ENCODE measurements at places on chromosomes 3 and 15. TPM values are rescaled to one million over a fixed set of nuclear protein-coding genes. Genes with fewer than 3 reads are reported as not detected.
A peak's percentile ranks its signal among the peaks of the same experiment; 100 is the strongest.

DNA sequence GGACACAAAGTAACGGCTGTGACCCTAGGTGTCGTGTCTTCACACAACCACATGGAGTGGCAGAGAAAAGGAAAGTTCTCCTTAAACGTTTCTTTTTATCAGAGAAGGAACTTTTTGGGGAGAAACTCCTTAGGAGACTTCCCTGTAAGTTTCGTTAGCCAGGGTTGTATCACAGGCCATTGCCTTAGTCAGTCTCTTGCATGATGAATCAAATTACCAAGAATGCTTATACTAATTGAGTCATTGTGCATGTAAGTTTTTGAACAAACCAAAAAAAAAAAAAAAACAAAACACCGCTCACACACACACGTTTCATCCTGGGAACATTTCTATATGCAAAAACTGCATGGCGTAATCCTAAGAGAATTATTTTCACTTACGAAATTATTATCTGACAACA lies 150.4 kb upstream of the SATB1 start:
- DNase-seq: no peak
- no peak overlapping the region for H3K27ac ChIP-seq
- H3K4me1 ChIP-seq: no peaks in the 10 kb centered on the region
- H3K36me3 ChIP-seq: no peaks in the 10 kb centered on the region
- H3K4me3 ChIP-seq: no peak overlapping the region

DNA sequence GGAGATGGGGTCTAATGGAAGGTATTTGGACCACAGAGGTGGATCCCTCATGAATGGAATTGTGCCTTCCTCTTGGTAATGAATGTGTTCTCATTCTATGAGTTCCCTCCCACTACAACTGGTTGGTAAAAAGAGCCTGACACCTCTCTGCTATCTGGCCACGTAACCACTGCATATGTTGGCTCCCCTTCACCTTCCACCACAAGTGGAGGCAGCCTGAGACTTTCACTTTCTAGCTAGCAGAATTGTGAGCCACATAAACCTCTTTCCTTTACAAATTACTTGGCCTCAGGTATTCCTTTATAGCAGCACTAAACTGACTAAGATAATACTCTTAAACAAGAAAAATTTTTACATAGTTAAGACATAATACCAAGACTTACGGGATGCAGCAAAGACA lies 155.3 kb downstream of the NR1I2 start:
- no peak for DNase-seq
- no peak overlapping the region for H3K27ac ChIP-seq
- H3K36me3 ChIP-seq: peaks cover 3% of the 10 kb centered on the region
- no peaks in the 10 kb centered on the region for H3K27me3 ChIP-seq
- no peak overlapping the region for H3K4me3 ChIP-seq

DNA sequence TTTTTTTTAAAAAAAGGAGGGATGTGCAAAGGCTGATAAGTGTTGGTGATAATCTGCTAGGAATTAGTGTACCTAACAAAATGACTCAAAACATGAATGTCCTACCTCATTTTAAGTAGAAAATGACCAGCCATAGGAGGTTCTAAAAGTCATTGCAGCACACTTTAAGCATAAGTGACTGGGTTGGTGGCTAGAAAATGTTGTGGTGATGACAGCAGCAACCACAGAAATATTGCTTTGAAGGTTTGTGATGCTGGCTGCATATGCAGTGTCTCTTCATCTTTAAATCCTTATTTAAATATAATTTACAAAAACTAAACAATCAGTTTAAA lies 55.2 kb downstream of the CMSS1 start:
- H3K4me1 ChIP-seq: peaks cover 37% of the 10 kb centered on the region
- no peaks in the 10 kb centered on the region for H3K27me3 ChIP-seq
- H3K4me3 ChIP-seq: peak overlapping the region; percentile 21
- DNase-seq: no peak
- peak overlapping the region; percentile 77 for H3K27ac ChIP-seq
- H3K36me3 ChIP-seq: no peaks in the 10 kb centered on the region

DNA sequence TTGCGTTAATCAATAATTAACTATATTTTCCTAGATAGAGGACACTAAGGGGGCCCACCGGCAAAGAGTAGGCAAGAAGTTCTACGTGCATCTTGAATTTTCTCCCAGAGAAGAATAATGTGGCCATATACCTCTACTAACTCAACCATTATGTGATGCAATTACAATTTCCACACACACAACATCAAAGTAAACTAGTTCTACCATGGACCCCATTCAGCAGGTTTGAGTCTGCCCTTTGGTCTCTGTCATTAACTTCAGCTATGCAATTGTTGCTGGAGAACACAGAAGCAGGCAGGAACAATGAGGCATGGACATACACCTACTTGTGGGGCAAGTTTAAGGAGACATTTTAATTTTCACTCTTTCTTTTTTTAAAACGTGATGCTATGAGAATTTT lies 705.9 kb downstream of the PDCD6IP start:
- no peak overlapping the region for H3K27ac ChIP-seq
- no peak for DNase-seq
- H3K36me3 ChIP-seq: no peaks in the 10 kb centered on the region
- no peaks in the 10 kb centered on the region for H3K4me1 ChIP-seq
- H3K27me3 ChIP-seq: no peaks in the 10 kb centered on the region

GRCh38 chr3:195906865-195907683 lies 1.3 kb downstream of the TNK2 start:
- no peak overlapping the region for H3K4me3 ChIP-seq
- H3K36me3 ChIP-seq: no peaks in the 10 kb centered on the region
- no peaks in the 10 kb centered on the region for H3K27me3 ChIP-seq
- peaks cover 21% of the 10 kb centered on the region for H3K4me1 ChIP-seq
- DNase-seq: no peak

GRCh38 chr15:80856809-80857377 lies 77.7 kb downstream of the CEMIP start:
- H3K27me3 ChIP-seq: no peaks in the 10 kb centered on the region
- H3K4me3 ChIP-seq: no peak overlapping the region
- peak; percentile 39 for DNase-seq
- peaks cover 3% of the 10 kb centered on the region for H3K4me1 ChIP-seq

GRCh38 chr3:157857440-157857839 lies 248.8 kb downstream of the SHOX2 start:
- no peaks in the 10 kb centered on the region for H3K4me1 ChIP-seq
- no peak overlapping the region for H3K4me3 ChIP-seq
- H3K27ac ChIP-seq: no peak overlapping the region
- no peak for DNase-seq

DNA sequence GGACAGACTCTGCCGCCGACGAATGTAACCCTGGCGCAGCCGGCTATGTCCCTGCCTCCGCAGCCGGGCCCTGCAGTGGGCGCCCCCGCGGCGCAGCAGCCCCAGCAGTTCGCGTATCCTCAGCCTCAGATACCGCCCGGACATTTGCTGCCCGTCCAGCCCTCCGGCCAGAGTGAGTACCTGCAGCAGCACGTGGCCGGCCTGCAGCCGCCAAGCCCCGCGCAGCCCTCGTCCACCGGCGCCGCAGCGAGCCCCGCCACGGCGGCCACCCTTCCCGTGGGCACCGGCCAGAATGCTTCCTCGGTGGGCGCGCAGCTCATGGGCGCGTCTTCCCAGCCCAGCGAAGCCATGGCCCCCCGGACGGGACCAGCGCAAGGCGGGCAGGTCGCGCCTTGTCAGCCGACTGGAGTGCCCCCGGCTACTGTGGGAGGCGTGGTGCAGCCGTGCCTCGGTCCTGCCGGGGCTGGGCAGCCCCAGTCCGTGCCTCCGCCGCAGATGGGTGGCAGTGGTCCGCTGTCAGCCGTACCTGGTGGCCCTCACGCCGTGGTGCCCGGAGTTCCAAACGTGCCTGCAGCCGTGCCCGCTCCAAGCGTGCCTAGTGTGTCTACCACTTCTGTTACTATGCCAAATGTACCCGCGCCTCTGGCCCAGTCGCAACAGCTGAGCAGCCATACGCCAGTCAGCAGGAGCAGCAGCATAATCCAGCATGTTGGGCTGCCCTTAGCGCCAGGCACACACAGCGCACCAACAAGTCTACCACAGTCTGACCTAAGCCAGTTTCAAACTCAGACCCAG lies 2.4 kb downstream of the TSC22D2 start:
- peak overlapping the region; percentile 94 for H3K4me3 ChIP-seq
- H3K36me3 ChIP-seq: no peaks in the 10 kb centered on the region
- no peaks in the 10 kb centered on the region for H3K27me3 ChIP-seq

GRCh38 chr3:125965505-125965904 lies 3.5 kb upstream of the ROPN1B start:
- H3K36me3 ChIP-seq: no peaks in the 10 kb centered on the region
- no peak overlapping the region for H3K4me3 ChIP-seq
- DNase-seq: no peak
- H3K27ac ChIP-seq: no peak overlapping the region

DNA sequence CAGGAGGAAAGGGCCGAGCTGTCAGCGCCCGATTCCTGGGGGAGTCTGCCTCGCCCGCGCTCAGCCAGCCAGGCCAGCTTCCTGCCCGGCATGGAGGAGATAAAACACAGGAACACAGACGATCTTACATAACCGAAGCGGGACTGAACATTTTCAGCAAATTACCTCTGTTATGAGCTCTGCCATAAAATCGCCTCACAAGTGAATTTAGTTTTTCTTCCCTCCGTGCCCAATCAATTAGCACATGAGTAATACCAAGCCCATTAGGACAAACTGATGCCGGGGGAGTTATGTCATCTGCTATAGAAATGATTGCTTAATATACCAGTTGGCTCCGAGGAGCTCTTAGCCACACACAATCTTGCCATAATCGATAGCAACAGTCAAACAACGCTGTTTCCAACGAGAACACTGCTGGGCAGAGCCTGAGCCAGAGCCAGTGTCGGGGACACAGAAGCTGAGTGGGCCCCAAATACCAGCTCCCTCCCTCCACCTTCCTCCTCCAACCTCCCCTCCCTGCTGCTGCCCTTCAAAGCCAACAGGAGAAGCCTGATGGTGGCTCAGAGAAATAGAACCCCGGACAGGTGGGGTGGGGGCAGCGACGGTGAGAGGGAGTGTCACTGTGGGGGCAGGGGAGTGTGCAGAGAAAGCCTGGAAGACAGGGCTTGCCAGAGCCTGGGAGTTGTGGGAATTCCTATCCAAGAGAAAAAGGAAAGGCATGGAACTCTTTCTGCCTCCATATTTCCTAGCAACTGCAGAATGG lies 279.4 kb upstream of the TLE3 start:
- H3K27ac ChIP-seq: no peak overlapping the region
- no peaks in the 10 kb centered on the region for H3K27me3 ChIP-seq
- peaks cover 12% of the 10 kb centered on the region for H3K4me1 ChIP-seq
- no peaks in the 10 kb centered on the region for H3K36me3 ChIP-seq
- H3K4me3 ChIP-seq: no peak overlapping the region

- DNase-seq: no peak
- no peaks in the 10 kb centered on the region for H3K36me3 ChIP-seq
- H3K4me3 ChIP-seq: no peak overlapping the region
- H3K27me3 ChIP-seq: no peaks in the 10 kb centered on the region
- no peaks in the 10 kb centered on the region for H3K4me1 ChIP-seq
Observed at GRCh38 chr3:77052051-77052501, 12.2 kb downstream of the ROBO2 start.

- H3K4me3 ChIP-seq: no peak overlapping the region
- no peak overlapping the region for H3K27ac ChIP-seq
- H3K27me3 ChIP-seq: no peaks in the 10 kb centered on the region
- no peaks in the 10 kb centered on the region for H3K4me1 ChIP-seq
- no peak for DNase-seq
Observed at GRCh38 chr3:3577823-3578222, 221.4 kb upstream of the LRRN1 start.

Gene SSR3
- 108 TPM for total RNA-seq

Gene CSPG5
- total RNA-seq: 2.4 TPM

Gene SIDT1
- 5.9 TPM for total RNA-seq

Gene FBXL2
- 24.8 TPM for total RNA-seq

Gene CTXND1
- total RNA-seq: 0.06 TPM

Gene NRROS
- 3.2 TPM for total RNA-seq

All from testis (tissue), 5 donors.